ENCODE measurements at places on chromosomes 3 and 15.

- DNase-seq = no peak
Measured at GRCh38 chr15:40361640-40362039, 3.6 kb downstream of the DISP2 start.

DNA sequence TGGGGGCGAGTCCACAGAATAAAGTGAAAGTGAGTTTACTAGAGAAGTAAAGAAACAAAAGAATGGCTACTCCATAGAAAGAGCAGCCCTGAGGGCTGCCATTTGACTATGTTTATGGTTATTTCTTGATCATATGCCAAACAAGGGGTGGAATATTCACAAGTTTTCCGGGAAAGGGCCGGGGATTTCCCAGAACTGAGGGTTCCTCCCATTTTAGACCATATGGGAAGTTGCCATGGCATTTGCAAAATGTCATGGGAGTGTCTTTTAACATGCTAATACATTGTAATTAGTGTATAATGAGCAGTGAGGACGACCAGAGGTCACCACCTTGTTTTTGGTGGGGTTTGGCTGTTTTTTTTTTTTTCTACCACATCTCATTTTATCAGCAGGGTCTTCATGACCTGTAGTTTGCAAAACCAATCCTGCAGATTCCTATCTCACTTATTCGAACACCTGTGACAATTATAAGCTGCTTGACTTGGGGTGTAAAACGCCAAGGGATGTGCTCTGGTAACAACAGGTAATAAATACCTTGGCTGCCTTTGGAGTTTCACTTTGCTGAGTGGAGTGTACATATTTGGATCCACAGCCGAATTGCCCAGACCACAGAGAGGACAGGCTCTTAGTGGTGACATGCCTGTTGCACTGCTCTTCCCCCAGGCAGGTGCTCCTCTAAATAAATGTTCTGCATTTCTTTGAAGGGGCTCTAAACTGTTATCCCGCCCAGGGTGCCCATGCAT lies 43.6 kb downstream of the C2CD4B start:
- DNase-seq = peak; percentile 88

DNA sequence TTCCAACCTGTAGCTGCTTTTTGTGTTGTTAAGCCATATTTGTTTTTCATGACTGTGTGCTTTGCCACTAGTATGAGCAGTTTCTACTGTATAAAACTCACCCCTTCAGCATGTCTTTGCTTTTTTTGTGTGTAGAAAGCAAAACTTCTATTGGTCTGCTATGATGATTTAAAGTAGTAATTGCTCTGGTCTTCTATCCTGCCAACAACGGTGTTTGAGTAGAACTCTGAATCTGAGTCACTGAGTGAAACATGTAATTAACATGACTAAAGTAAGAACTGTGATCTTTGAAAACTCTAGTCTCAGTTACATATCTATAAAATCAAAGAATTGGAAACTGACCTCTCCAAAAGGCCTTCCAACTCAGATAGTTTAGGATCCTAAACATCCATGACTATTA lies 133.6 kb downstream of the TPRG1 start:
- DNase-seq = no peak

- DNase-seq = no peak
Measured at GRCh38 chr3:47006145-47006651, 26.7 kb downstream of the NBEAL2 start.

- no peak for DNase-seq
Measured at GRCh38 chr3:127978636-127979035, 63.6 kb downstream of the KBTBD12 start.

All from suppressor macrophage treated with lipopolysaccharide for 1 hour (primary cell).